ENCODE measurements at places on chromosomes 5 and 9.

DNA sequence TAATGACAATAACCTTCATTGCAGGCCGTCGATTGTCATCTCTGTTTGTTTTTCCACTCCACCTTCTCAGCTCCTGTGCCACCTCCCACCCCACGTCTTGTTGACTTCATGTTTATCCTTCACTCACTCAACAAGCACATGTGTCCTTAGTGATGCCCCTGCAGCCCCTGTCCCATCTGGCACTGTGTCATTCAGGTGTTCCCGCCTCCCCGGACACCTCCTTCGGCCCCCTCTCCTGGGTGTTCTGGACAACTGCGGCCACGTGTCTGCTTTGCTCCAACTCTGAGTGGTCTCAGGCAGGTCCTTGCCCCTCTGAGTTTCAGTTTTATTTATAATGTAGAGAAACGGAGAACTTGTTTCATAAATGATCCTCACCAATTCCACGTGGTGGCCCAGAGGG is 91.0 kb upstream of the COL5A1 start:
- no peak for DNase-seq

GRCh38 chr9:33690143-33690933 is 105.0 kb upstream of the PRSS3 start:
- DNase-seq: no peak

- DNase-seq: no peak
Measured at GRCh38 chr5:41527201-41527779, 16.9 kb upstream of the PLCXD3 start.

DNA sequence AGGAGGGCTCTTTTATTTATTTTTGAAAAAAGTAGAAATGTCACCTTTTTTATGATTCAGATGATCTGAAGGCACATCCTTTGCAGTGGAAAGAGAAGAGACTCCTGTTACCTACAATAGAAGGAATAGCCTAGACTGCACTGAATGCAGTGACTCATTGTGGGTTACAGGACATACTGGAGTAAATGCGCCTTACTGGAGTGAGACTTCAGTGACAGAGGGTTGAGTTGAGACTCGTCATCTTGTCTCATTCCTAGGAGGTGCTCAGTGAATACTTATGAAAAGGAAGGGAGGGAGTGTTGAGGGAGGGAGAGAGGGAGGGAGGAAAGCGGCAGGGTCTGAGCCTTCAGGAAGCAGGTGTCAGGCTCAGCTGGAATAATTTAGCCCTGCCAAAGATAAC is 25.2 kb downstream of the ANKRA2 start:
- no peak for DNase-seq

- no peak for DNase-seq
Measured at GRCh38 chr9:127102176-127102575, 20.3 kb downstream of the ANGPTL2 start.

GRCh38 chr9:96113032-96113431 is 188.9 kb downstream of the HSD17B3 start:
- no peak for DNase-seq

DNA sequence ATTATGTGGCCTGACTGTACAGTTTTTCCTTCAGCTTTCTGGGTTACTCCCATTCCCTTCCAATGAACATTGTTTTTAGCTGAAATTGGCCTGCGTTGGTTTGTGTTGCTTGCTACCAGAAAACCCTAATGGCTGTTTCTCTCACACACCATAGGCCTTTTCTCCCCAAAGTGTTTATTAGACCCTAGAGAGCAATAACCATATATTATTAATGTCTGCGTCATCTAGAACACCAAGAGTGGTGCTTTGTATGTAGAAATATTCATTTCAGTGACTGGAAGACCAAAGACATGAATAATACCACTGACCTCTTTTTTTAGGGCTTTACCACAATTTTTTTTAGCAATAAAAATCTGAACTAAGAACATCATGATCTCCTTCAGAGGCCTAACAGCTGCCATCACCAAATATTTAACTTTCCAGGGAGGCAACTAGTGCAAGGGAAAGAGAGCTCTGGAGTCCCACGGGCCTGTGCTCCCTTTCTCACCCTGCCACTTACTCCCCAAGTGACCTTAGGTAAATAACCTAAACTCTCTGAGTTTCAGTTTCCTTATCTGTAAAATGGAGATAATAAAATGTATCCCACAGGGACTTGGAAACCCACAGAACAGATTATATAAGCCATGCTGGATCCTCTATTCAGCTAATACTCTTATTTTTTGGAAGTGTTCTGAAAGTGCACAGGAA is 201.9 kb upstream of the ISL1 start:
- DNase-seq: no peak

DNA sequence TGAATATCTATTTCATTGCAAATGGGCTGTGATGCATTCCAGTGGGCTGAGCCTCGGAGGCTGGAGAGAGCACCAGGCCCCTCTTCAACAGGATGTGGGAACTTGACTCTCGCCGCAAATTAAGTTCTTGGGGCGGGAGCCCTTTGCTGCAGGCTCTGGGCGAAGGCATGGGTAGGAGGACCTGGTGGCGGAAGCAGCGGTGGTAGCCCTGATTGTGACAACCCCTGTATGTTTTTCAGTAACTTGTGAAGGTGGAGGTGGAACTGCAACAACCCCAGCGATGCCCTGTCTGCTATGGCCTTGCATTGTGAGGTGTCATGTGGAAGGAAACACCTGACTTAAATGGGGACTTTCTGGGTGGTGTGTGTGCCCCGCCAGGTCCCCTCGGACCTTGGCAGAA is 9.4 kb downstream of the FYB1 start:
- DNase-seq: no peak
